ENCODE measurements at places on chromosomes 11 and 22.

DNA sequence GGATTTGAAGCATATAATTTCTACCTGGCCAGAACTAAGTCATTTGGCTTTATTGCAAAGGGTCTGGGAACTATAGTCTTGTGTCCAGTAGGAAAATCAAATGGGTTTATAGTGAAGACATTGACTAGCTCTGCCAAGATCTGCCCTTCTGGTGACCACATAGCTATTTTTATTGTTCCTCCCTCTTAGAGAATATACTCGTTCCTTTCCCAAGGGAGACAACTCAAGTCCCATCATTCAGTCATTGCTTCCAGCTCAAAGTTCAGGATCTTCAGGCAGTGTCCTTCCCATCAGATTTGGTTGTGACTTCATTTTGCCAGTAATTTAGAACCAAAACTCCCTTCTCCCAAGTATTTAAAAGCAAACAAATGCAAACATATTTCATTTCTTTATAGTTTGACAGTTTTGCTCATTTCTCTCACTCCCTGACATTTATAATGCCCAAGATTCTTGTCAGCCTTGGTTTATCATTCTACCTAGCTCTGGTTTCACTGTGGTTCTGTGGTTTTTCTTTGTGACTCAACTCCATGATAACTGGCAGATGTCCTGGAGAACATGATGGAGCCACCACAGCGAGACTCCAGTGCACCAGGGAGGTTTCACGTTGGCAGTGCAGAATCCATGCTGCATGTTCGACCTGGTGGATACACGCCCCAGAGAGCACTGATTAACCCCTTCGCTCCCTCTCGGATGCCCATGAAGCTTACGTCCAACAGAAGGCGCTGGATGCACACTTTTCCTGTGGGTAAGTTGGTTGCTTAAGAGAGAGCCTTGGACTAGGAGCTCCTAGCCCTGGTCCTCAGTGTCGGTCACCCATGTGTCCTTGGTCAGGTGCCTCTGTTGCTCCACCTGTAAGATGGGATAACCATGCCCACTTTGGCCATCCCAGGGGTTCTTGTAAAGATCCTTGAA lies 64.9 kb downstream of the DEPDC5 start:
- no peak for DNase-seq

DNA sequence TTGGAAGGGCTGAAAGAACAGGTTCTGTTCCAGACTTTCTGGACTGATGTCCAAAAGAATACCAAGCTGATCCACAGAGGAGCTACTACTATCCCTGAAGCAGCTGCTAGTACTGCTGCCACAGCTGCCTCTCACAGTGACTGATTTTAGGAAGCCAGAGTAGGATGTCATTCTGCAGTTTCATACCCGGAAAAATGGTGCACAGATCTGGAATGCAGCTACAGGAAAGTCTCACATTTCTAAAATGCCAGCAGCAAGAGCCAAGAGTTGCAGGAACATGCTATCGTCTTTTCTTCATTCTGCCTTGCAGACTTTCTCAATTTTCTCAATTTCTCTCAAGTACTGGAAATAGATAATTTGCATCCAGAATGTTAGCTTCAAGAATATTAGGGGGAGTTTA lies 19.4 kb upstream of the CCDC179 start:
- no peak for DNase-seq

DNA sequence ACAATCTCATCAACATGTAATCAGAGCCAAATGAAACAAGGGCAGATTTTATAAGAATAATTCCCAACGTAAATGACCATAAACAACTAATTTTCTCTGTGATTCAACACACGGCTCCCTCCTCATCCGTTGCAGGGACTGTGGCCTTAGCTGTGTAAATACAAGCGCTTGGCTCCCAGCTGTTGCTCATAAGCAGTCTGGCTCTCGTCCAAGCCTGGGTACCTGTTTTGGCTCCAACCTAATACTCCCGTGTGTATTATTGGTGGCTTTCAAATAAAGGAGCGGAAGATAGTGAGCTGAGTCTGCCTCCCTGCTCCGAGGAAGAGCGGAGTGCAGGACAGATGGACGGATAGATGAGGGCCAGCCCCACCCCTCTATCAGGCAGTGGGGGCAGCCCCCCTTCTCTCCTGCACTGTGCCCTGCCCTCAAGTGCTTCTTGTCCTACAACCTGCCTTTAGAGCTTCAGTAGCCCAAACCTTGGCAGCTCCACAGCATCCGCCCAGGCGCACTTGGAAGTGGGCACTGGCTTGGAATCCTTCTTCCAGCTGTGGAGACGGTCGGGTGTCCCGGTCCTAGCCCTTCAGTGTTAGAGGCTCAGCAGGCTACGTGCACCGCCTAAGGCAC lies 670.9 kb downstream of the BRD1 start:
- no peak for DNase-seq

DNA sequence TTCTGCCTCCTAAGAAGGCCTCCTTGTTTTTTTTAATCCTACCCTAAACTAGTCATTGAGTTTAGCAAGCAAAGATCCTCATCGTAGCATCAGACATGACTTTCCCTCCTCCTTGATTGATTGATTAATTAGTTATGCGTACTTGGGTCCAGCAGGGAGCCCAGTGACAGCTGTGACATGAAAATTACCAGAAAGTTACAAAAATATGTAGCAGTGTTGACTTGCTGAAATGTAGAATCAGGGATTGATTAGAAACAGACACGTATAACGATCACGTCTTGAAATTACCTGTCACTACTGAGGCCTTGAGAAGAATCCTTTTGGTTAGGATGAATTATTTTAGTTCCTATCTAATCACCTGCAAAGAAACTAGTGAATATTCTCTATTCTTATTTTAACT lies 167.4 kb upstream of the MPPED2 start:
- no peak for DNase-seq

GRCh38 chr11:27150098-27150497 lies 109.5 kb downstream of the BBOX1 start:
- DNase-seq = no peak

- no peak for DNase-seq
Observed at GRCh38 chr11:106706355-106706754, 311.9 kb downstream of the GUCY1A2 start.

GRCh38 chr22:20450551-20450906 lies 12.9 kb upstream of the SCARF2 start:
- no peak for DNase-seq

DNA sequence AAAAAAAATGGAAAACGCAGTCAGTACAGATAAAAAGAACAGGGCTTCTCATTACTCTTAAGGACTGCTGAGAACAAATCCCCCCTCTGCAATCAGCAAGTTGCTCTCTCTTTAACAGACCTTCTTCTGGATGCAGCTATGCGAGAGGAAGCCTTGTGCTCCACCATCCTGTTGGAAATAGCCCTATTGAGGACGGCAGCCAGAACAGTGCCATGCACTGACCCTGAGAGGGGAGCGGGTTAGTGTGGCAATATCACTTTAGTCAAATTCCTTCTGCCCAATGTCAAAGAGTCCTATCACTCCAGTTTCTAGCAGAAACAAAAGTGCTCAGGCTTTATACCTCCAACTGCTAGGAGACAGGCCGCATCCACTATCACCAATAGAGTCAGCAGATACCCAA lies 6.9 kb downstream of the RBM4B start:
- DNase-seq = no peak

DNA sequence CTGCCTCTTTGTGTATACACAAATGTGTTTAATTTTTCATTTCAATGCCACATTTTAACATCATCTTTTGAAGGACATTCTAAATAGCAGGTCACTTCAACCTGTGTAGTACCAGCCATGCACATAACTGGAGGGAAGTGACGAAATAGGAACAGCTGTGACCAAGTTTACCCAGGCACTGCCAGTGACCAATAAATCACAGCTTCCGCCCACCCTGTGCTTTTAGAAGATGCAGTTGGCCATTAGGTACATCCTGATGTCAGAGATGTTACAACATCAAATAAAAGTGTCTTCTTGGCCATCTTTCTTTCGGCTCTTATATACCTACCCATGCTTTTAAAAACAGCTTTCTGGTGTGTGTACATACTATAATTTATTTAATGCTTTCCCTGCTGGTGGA lies 7.8 kb downstream of the LDLRAD3 start:
- no peak for DNase-seq
